Activated T-cell treated with anti-CD3 and anti-CD28 coated beads, Interleukin-2, amount 50 U/mL, for 24 hours (primary cell): ENCODE measurements at places on chromosomes 1 and 21.

DNA sequence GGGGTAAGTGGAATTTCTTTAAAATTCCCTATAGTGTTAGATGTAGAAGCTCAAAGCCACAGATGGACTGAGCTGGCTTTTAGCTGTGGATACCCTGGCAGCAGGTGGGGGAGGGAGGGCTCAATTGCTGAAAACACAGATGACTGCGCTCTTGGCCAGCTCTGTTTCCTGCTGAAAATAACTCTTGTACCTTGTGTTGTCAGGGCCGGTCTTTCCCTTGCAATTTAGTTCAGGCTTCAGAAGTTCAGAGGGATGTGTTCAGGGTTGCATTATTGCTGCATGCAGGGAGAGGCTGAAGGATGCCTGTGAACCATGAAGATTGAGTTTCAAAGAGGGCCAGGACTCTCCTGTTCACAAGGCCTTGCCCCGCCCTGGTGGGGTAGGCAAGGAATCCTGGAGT, 58.1 kb upstream of the GCLM start:
- DNase-seq, result no peak

DNA sequence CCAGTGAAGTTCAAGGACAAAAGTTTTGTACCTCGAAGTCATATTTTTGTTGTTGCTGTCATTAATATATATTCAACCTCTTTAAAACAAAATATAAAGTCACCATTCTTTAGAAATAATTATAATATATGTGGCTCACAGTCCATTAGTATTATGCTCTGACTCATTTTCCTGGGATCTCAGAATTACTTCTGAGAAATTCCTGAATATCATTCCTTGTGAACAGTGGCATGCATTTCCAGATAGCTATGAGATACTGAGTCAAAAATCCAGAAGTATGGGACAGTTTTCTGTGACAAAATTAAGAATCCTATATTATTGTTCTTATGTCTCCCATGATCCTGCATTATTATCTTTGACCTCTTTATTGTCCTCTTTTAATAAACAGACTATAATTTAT, 13.8 kb upstream of the RGS21 start:
- DNase-seq, result no peak

GRCh38 chr1:53581476-53581875, 122.3 kb downstream of the DMRTB1 start:
- DNase-seq, result no peak

DNA sequence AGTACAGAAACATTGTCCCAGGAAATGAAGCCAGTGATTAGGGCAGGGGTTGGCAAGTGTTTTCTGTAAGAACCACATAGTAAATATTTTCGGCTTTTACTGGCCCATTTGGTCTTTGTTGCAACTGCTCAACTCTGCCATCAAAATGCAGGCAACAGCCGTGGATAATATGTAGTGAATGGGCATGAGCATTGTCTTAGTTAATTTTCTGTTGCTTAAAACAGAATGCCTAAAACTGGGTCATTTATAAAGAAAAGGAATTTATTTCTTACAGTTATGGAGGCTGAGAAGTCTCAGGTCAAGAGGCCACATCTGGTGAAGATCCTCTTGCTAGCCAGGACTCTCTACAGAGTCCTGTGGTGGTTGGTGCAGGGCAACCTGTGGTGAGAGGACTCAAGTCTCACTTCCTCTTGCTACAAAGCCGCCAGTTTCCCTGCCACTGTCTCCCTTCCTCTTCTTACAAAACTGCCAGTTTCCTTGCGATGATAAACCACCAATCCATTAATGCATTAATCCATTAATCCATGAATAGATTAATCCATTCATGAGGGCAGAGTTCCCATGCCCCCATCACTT, 166.4 kb downstream of the PSMG1 start:
- no peak for DNase-seq

- no peak for DNase-seq
Measured at GRCh38 chr1:43669878-43670277, 19.9 kb downstream of the KDM4A start.

GRCh38 chr1:167720965-167721616, 691 bp upstream of the MPZL1 start:
- DNase-seq, result no peak

DNA sequence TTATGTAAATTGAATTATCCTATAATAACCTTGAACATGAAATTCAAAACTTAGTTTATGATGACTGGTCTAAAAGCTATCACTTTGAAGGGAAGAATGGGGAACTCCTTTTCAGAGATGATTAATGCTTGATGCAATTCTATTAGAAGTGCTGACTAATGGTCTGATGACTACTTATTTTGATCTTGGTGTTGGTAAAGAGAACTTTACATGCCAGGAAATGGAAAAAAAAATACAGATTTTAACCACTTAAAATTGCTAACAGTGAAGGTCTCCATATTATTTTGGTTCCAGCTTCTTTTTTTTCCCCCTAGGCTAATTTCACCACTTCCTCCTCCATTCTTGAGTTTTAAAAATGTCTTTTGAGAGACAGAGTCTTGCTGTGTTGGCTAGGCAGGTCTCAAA, 22.9 kb downstream of the S1PR1 start:
- no peak for DNase-seq

DNA sequence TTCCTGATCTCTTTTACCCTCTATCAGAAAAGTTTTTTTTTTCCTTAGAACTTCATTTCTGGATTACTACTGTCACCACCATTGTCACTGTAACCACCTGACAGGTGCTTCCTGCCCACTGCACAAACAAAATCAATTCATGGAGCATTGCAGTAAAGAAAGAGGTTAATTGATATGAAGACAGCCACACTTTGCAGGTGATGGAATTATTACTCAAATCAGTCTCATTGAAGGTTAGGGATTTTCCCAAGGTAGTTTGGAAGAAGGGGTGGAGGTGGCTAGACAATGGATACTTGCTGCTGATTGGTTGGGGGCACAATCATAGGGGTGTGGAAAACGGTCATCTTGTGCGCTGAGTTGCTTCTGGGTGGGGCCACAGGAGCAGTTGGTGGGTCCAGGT, 230.8 kb upstream of the CACYBP start:
- no peak for DNase-seq
